Activated CD4-positive, CD25-positive, alpha-beta regulatory T cell treated with anti-CD3 and anti-CD28 coated beads, Interleukin-2, amount 50 U/mL, for 24 hours (primary cell): ENCODE measurements at places on chromosomes 3 and 15.

DNA sequence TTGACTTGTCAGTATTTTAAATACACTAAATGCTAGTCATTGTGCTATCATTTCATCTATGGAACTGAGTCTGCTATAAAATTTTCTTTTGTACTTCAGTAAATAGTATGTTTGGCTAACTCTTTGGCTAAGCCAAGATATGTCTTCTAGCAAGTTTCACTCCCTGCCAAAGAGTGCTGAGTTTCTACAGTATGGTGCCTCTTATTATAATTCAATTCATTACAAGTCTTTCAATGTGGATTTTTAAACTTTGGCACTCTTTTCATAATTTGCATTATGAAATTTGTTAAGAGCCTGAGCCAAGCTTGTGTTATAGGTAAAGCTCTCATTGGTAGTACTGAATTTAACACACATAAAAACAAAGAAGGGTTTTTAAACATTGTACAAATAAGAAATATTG is 24.4 kb downstream of the MORC1 start:
- no peak for ATAC-seq

DNA sequence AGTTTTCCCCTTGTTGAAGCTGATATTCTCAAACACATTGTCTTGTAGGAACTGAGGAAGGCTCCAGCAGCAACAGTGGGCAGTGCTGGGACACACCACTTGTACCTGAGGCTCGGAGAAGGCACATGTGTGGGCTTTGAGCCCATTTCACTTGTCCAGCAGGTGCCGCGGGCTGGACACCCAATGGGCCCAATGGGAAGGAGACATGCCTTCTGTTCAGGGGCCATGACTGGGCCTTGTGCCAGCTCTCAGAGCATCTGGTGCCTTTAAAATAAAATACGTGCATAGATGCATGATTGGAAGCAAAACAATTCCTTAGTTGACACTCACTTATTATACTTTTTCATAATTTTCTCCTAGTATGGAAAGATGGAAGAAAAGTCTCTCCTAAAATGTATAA is 334.2 kb downstream of the KLF13 start:
- no peak for ATAC-seq

DNA sequence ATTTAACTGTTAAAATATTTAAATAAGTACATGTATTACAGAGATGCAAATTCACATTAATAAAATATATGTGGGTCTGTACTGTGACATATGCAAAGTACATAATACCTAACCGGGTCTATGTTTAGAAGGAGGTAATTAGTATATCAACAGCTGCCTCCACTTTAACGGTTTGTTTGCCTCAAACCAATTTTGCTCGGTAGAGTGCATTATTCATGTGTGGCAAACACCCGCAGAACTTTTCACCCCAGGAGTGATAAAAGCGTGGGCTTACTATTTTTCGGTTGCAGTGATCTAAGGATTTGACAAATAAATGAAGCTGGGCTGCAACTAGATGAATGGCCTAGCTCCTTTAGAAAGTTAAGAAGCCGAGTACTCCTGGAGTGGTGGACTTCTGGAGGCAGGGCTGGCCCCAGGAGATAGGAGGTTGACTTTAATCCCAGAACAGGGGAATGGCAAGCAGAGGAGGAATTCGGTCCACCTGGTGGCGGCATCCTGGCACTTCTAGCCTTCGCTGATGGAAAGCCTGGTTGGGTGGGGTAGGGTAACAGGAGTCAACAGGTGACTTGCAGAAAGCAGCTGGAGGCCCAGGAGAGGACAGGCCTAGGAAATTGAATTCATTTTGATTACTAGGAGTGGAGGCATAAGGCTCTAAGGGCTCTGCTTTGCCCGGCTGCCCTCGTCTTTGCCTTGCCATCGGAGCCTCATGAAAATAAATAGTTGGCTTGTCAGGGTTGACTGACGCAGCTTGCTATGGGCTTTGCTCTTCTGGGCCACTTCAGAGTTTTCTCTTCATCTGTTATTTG is 2.4 kb downstream of the SLCO3A1 start:
- ATAC-seq, result no peak

GRCh38 chr3:140399871-140400270 is 278.0 kb upstream of the TRIM42 start:
- ATAC-seq, result no peak

- ATAC-seq, result no peak
Measured at GRCh38 chr15:81297147-81297572, 26.8 kb downstream of the STARD5 start.

DNA sequence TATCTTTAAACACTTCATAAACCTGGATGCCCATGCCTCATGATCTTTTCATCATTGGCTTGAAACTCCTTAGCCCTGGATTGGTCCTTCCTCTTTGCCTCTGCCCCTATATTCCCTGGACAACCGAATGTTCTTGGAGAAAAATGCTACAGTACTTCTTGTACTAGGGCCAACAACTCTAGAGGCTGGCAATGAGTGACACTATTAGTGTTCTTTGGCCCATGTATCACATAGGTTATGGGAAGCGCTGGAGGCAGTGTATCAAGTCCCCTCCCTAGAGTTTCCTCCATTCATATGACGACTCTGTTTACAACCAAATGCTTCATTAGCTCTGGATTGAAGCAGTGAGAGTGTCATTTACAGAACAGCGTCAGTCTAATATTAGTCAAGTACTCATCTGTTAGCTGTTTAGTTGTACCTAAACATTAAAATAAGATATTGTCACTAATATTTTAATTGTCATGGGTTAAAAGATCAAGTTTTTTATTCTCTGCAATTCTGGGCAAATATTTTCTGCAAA is 66.4 kb upstream of the MYO5C start:
- no peak for ATAC-seq

GRCh38 chr3:175326041-175326440 is 466.9 kb downstream of the NAALADL2 start:
- no peak for ATAC-seq

DNA sequence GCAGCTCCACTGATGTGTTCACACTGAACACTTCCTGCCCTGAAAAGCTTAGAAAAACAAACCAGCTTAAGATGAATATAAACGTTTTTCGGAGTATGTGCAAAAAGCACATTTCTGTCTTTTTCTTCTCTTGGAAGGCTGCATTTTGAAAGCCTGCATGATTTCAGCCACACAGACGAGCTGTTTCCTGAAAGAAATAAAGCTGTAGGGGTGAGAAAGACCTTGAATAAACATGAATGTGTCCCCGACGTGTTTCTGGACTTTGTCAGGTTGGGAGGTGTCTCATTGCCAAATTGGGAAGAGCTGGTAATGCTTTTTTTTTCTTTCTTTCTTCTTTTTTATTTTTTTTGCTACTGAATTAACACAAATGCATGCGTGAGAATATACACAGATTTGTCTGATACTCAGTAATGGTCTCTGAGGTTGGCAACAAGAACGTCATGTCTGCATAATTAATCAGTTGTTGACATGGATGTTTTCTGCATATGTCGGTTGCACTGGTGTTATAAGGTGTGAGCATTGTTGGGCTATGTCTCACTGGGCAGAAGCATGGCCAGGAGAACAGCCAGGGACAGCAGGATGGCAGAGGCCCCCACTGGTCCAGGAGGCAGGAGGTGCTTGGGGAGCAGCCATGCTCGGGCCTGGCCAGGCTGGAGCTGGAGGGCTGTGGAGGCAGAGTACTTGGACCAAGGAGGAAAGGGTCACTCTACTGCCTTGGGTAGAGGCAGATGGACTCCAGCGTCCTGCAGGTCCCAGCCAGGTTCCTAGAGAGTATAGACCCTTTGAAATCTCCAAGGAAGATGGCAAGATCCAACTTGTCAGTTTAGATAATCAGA is 39.0 kb downstream of the ADAMTSL3 start:
- no peak for ATAC-seq

GRCh38 chr15:50241684-50242450 is 23.7 kb downstream of the HDC start:
- ATAC-seq, result peak; percentile 48

- ATAC-seq, result no peak
Measured at GRCh38 chr15:50055332-50055731, 63.7 kb downstream of the ATP8B4 start.

- no peak for ATAC-seq
Measured at GRCh38 chr3:160822936-160823335, 66.9 kb downstream of the PPM1L start.

DNA sequence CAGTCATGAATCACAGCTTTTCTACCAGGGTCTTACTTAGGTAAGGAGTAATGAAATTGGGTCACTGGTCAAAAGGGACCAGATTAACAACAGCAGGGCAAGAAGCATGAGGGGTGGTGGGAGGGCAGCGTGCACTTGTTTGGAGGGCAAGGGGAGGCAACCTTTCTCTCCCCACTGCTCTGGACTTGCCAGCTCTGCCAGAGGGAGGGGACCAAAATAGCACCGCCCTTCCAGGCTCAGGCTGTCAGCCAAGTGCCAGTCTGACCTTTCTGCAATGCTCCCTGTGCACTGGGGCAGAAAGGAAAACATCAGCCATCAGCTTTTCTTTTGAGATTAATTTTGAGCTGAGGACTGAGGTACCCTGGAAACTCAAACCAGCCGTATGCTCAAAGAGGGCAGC is 4.5 kb upstream of the ULK3 start:
- no peak for ATAC-seq

DNA sequence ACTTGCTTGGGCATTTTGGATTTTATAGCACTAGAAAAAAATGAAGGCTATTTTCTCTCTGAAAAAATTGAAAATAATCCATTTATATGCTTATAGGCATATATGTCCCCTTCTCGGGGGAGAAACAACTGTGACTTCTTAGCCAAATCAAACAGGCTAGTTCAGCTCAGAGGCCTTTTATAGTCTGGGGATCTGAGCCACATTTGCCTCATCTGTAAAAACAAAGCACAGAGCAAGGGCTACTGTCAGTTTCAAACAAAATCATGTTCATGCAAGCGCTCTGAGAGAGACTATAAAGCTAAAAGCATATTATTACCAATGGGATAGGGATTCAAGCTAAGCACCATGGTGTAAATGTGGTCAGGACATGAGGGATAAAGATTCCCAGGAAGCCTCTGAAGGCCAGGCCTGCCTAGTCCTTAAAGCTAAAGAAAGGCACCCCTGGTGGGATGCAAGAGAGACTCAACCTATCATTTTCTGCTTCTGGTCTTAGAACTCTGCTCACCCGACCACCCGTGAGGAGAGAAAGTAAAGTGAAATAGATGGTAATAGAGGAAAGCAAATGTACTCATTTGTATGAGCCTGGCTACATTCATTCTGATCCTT is 51.0 kb upstream of the IL12A start:
- ATAC-seq, result no peak

DNA sequence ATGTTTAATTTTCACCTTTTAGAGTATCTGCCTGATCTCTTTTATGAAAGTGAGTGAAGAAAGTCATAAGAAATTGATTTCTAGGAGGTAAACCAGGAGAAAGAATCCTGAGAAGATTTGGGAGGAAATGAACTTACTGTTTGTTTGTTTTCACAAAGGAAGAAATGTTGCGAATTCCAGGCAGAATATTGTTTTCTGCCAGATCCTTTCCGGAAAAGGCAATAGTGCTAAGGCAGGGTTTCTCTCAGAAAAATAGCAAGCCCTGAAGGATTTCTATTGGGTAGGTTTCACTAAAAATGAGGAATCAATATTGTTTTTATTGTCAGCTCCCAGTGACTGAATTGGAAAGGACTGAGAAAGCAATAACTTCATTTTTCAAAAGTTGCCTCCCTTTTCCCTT is 85.7 kb upstream of the TGFBR2 start:
- no peak for ATAC-seq

DNA sequence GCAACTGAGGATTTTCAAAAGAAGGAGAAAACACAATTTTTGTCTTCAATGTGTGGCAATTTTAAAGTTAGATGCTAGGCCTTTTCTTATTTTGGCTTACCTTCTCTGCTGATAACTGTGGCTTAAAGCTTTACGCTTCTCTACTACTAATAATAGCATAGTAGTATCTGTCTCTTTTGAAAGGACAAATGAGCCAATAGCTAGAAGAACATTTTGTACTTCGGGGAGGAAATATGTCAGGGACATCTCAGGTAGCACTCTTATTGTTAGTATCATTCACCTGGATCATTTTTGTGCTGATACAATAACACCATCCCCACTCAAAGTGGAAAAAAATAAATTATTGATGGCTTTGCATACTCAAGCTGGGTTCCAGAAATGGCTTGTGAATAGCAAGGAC is 586.1 kb upstream of the TBL1XR1 start:
- no peak for ATAC-seq

GRCh38 chr3:49725906-49726681 is 2.3 kb upstream of the GMPPB start:
- ATAC-seq, result no peak
